ENCODE measurements at places on chromosomes 16 and 17.

- no peak for DNase-seq
Measured at GRCh38 chr16:66335704-66336329, 30.7 kb upstream of the CDH5 start.

GRCh38 chr17:67323445-67323844, 42.9 kb downstream of the PSMD12 start:
- DNase-seq, result no peak

- DNase-seq, result no peak
Measured at GRCh38 chr17:4987767-4988567, 492 bp upstream of the CAMTA2 start.

GRCh38 chr16:57260294-57260929, 15.4 kb downstream of the ARL2BP start:
- DNase-seq, result no peak

GRCh38 chr16:13926891-13927290, 6.9 kb downstream of the ERCC4 start:
- no peak for DNase-seq

- no peak for DNase-seq
Measured at GRCh38 chr17:45768000-45768399, 16.1 kb upstream of the CRHR1 start.

GRCh38 chr17:56142781-56143180, 10.5 kb upstream of the ANKFN1 start:
- DNase-seq, result no peak

DNA sequence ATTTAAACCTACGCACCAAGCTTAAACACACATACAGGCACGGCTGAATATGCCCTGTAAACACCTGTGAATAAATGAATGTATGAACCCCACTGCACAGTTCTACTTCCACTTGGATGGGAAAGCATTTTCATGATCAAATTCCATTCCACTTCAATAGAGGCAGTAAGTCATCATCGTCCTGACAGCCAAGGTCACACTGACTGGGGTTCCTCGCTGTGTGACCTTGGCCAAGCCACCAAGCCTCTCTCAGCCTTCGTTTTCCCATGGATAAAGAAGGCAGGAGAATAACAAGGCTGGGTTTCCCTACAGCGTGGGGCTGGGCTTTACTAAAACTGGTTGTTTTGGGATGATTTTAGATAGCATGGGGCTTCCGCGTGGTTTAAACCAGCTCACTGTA, 82.8 kb downstream of the TBC1D16 start:
- no peak for DNase-seq

- no peak for DNase-seq
Measured at GRCh38 chr17:36755586-36755985, 154.2 kb downstream of the MRM1 start.

DNA sequence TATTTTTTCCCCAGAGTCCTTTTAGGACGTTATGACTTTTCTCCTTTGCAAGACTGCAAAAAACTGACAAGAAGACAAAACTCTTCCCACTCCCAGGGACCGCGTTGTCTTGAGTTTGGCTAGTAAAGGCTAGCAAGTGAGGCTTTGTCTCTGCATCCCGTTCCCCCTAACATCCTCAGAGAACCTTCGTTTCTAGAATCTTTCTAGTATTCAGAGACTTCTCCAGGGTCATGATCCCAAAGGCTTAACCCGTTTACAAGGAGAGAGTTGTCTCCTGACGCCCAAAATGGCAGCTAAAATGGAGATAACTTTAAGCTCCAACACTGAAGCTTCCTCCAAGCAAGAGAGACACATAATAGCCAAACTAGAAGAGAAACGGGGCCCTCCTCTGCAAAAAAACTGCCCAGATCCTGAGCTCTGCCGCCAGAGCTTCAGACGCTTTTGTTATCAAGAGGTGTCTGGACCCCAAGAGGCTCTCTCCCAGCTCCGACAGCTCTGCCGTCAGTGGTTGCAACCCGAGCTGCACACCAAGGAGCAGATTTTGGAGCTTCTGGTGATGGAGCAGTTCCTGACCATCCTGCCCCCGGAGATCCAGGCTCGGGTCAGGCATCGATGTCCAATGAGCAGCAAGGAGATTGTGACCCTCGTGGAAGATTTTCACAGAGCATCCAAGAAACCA, 843 bp downstream of the ZNF174 start:
- no peak for DNase-seq

- no peak for DNase-seq
Measured at GRCh38 chr16:29025218-29025617, 40.4 kb downstream of the LAT start.

DNA sequence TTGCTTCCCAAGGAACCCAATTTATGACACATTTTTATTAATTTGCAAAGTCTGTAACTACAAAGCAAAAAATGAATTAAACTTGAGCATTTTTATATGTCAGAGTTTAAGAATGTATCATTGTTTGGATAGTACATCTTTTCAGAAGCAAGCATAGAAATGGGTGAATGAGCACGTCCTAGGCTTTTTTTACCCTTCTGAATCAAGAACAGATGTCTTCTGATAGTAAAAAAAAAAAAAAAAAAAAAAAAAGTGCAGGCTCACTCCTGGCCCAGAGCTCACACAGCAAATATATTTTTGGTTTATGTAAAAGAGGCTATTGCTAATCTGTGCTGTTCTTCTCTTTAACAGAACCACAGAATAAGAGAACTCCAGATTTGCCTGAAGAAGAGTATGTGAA, 6.3 kb downstream of the TERF2IP start:
- DNase-seq, result no peak

DNA sequence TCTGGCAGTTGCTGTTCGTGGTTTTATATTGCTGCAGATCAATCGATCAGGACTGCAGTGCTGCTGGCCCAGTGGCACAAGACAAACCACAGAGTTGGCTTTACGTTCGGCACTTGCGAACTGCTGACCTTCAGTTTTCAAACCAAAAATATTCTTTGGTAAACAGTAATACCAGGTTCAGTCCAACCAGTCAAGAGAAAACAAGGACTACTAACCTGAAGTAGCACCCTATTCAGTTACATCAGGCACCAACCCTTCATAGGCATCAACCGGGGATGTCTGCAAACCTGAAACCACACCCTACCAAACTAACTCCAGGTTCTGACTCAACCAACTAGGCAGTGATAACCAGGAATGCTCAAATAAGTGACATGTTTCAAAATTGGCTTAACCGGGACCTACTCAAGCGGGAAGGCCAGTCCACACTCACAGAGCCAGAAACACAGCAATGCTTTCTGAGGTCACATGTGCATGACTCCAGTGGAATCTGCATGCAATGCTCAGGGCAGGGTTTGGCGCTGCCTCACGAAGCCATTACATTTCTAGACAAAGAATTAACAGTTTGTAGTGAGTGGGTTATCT, 91.1 kb downstream of the SMG6 start:
- DNase-seq, result no peak

GRCh38 chr16:72112452-72112792, 18.8 kb downstream of the DHX38 start:
- DNase-seq, result no peak

GRCh38 chr17:38751808-38752307, 683 bp upstream of the PSMB3 start:
- peak; percentile 76 for DNase-seq
